A549 treated with AZD2906 at 1 μM for 4 hours (cell line): ENCODE measurements at places on chromosomes 5 and 9. TPM values are rescaled to one million over a fixed set of nuclear protein-coding genes. Genes with fewer than 3 reads are reported as not detected.

The ENG gene
- total RNA-seq: 0.10 to 0.15 TPM (median 0.13 TPM) in 5 replicates

The C9orf50 gene
- 0.08 to 0.16 TPM in 2 of 5 replicates, not detected in the others for total RNA-seq

The ANKRD31 gene
- total RNA-seq: 0.03 to 0.07 TPM (median 0.06 TPM) in 5 replicates

The MAT2B gene
- total RNA-seq: 42.2 to 48.9 TPM (median 46.5 TPM) in 5 replicates

The C1QTNF3 gene
- total RNA-seq: 0.11 to 0.20 TPM (median 0.18 TPM) in 5 replicates

The GRIN3A gene
- not detected in 5 replicates for total RNA-seq

The RMI1 gene
- total RNA-seq: 12.0 to 17.6 TPM (median 13.2 TPM) in 5 replicates

The GOLGA1 gene
- total RNA-seq: 10.2 to 10.6 TPM (median 10.6 TPM) in 5 replicates

The BARHL1 gene
- 0.02 to 0.03 TPM in 2 of 5 replicates, not detected in the others for total RNA-seq

The SH3TC2 gene
- total RNA-seq: 0.39 to 0.92 TPM (median 0.56 TPM) in 5 replicates

The NCS1 gene
- total RNA-seq: 33.0 to 51.7 TPM (median 48.3 TPM) in 5 replicates

The PTPRD gene
- total RNA-seq: 0.13 to 0.49 TPM (median 0.26 TPM) in 5 replicates

The FOXD4L6 gene
- total RNA-seq: 0.06 to 0.09 TPM in 2 of 5 replicates, not detected in the others

The IRX2 gene
- 1.4 to 2.8 TPM (median 2.2 TPM) in 5 replicates for total RNA-seq

The DMGDH gene
- total RNA-seq: 0.29 TPM in 1 of 5 replicates, not detected in the others

The SAXO1 gene
- total RNA-seq: not detected in 5 replicates

The KCNIP1 gene
- not detected in 5 replicates for total RNA-seq

The CCDC152 gene
- not detected in 5 replicates for total RNA-seq

The PCDHA6 gene
- 0.03 to 0.07 TPM (median 0.07 TPM) in 5 replicates for total RNA-seq

The ACOT12 gene
- 0.10 TPM in 1 of 5 replicates, not detected in the others for total RNA-seq

The FGF18 gene
- total RNA-seq: 2.2 to 4.0 TPM (median 3.2 TPM) in 5 replicates

The ANXA1 gene
- total RNA-seq: 1,020 to 1,167 TPM (median 1,139 TPM) in 5 replicates

The CSF2 gene
- 0.16 to 0.30 TPM (median 0.23 TPM) in 3 of 5 replicates, not detected in the others for total RNA-seq

The PCDHGC5 gene
- total RNA-seq: 0.02 to 0.03 TPM in 2 of 5 replicates, not detected in the others

The SHLD3 gene
- total RNA-seq: 1.9 to 2.7 TPM (median 2.1 TPM) in 5 replicates

The NPR3 gene
- 14.3 to 19.0 TPM (median 14.8 TPM) in 5 replicates for total RNA-seq

The ELAVL2 gene
- total RNA-seq: 0.02 to 0.04 TPM (median 0.03 TPM) in 3 of 5 replicates, not detected in the others

The BNC2 gene
- total RNA-seq: 4.6 to 6.9 TPM (median 6.4 TPM) in 5 replicates

The IL13 gene
- total RNA-seq: 0.08 to 0.10 TPM in 2 of 5 replicates, not detected in the others

The SLC4A9 gene
- 0.02 to 0.03 TPM in 2 of 5 replicates, not detected in the others for total RNA-seq

The CARD19 gene
- total RNA-seq: 46.4 to 67.2 TPM (median 64.5 TPM) in 5 replicates
